ENCODE measurements at places on chromosomes 3 and 15. TPM values are rescaled to one million over a fixed set of nuclear protein-coding genes. Genes with fewer than 3 reads are reported as not detected.

IGSF10 gene
- total RNA-seq, result 15.3 TPM

ADGRG7 gene
- total RNA-seq, result not detected

CD200R1L gene
- total RNA-seq, result not detected

C3orf22 gene
- not detected for total RNA-seq

UBXN7 gene
- 26.1 TPM for total RNA-seq

ACTC1 gene
- 1,740 TPM for total RNA-seq

TMC3 gene
- total RNA-seq, result not detected

PIGZ gene
- 2.4 TPM for total RNA-seq

SH3GL3 gene
- 7.1 TPM for total RNA-seq

CALML4 gene
- total RNA-seq, result 4.3 TPM

OSBPL10 gene
- 40.6 TPM for total RNA-seq

AHSG gene
- not detected for total RNA-seq

TM4SF1 gene
- 90.2 TPM for total RNA-seq
